Activated T-helper 2 cell treated with anti-CD3 and anti-CD28 coated beads, Interferon-gamma antibody, Interleukin-2, Interleukin-4, amounts not matched to agents 10 μg/mL and 5 μg/mL and 100 μg/mL, durations not matched to agents 14 hours and 24 hours and 36 hours (primary cell): ENCODE measurements at places on chromosomes 1 and 21.
A peak's percentile ranks its signal among the peaks of the same experiment; 100 is the strongest.

DNA sequence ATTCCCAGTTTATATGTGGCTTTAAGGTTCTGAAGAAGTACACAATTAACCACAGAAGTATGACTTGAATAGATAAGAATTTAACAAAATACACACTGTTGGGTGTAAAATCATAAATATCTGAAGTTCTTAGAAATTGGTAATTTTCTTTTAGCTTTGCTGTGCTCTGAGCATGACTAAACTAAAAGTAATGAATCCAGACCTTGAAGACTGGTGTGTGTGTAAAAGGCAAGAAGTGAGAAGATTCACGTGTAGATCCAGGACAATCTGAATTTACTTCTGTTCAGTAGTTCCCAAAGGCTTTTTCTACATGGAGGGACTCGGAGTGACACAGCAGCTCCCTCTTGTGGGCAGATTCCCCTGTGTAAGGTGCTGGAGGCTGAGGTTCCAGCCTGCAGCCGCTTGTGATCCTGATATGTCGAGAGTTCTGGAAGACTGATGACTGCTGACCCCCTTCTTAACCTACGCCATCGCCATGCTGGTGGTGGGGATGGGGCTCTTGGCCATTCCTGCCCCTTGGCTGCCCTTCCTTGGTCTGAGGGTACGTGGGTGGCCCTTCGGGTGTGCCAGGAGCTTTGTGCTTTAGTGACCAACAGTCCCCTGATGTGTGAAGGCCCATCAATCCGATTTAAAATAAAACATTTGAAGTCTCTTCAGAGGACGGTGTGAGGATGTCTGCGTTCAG, 62.7 kb downstream of the ADARB1 start:
- peak; percentile 42 for DNase-seq

- no peak for DNase-seq
Measured at GRCh38 chr1:1911350-1912041, 3.6 kb upstream of the CALML6 start.

DNA sequence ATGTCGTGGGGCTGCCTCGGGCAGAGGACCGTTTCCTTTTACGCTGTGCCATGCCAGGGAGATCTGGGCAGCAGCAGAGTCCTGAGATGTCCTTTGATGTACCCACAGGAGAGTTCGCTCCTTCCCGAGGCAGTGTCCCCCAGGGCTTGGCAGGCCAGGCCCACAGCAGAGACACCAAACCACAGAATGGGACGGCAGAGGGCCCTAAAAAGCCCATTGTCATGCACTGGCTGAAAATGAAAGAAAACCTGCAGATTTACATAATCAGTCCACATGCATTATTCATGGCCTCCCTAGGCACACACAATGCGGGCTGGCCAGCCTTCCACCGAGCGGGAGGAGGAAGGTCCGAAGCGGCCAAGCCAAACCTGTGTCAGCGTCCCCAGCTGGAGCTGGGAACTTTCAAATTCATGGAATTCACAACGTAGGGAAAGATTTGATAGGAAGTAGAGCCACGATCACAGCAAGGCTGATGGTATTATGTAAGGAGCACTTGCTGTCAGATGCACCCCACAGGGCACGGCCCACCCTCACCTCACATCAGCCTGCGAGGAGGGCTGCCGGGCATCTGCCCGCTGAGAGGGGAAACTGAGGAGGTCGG, 25.3 kb upstream of the EFHD2 start:
- DNase-seq: no peak

DNA sequence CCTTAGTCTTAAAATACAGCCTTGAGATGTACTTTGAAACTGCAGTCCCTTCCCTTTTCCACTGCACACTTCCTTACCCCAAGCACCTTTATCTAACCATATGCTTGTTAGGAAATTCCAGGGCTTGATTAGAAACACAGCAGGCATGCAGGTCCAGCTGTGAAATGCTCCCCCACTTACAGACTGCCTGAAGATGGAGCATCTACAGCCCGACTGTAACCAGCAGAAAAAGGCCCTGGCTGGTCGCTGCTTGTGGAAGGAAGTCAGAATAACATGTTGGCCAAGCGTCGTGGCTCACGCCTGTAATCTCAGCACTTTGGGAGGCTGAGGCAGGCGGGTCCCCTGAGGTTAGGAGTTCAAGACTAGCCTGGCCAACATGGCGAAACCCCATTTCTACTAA, 37.2 kb downstream of the VN1R5 start:
- no peak for DNase-seq

GRCh38 chr1:154696456-154696855, 88.5 kb upstream of the ADAR start:
- DNase-seq: no peak

GRCh38 chr1:42379794-42380585, 602 bp upstream of the RIMKLA start:
- peak; percentile 8 for DNase-seq

GRCh38 chr1:248817065-248817464, 8.7 kb downstream of the SH3BP5L start:
- no peak for DNase-seq

DNA sequence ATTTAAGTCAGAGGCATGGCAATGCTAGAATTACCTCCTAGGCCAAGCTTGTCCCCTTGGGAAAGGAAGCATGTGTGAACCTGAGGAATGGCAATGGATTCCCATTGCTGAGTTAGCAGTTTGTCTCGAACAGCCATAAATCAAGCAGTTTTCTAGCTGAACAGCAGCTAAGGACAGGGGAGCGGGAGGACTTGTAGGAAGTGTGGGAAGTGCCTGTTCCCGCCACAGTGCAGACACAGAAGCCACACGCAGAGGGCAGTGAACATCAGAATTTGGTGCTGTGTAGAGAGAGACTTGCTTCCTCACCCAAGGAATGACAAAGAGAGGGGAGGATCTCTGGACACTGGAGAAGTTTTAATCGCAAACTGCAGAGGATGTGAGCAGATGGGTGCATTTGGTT, 3.8 kb downstream of the PHGDH start:
- no peak for DNase-seq

GRCh38 chr1:52592637-52593323, 9.4 kb upstream of the GPX7 start:
- DNase-seq: no peak

- DNase-seq: no peak
Measured at GRCh38 chr1:15222653-15223303, 24.2 kb upstream of the FHAD1 start.

GRCh38 chr1:246651012-246651695, 73.1 kb upstream of the SCCPDH start:
- DNase-seq: no peak

DNA sequence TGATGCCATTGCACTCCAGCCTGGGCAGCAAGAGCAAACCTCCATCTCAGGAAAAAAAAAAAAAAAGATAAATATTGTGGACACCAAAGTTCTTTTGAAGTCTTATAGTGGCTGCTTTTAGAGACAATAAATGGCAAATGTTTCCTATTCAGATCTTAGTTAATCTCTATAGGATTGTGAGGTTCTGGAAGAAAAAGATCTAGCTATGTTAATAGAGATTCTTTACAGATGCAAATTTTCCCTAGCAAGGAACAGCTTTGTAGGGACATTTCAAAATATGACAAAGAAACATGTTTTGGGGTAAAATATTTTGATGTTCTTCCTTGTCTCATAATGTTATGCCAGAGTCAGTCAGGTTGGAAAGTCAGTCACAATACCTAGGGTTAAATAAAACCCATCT, 24.5 kb upstream of the RCC2 start:
- no peak for DNase-seq
